ENCODE measurements at places on chromosomes 2 and 18. TPM values are rescaled to one million over a fixed set of nuclear protein-coding genes. Genes with fewer than 3 reads are reported as not detected.

DNA sequence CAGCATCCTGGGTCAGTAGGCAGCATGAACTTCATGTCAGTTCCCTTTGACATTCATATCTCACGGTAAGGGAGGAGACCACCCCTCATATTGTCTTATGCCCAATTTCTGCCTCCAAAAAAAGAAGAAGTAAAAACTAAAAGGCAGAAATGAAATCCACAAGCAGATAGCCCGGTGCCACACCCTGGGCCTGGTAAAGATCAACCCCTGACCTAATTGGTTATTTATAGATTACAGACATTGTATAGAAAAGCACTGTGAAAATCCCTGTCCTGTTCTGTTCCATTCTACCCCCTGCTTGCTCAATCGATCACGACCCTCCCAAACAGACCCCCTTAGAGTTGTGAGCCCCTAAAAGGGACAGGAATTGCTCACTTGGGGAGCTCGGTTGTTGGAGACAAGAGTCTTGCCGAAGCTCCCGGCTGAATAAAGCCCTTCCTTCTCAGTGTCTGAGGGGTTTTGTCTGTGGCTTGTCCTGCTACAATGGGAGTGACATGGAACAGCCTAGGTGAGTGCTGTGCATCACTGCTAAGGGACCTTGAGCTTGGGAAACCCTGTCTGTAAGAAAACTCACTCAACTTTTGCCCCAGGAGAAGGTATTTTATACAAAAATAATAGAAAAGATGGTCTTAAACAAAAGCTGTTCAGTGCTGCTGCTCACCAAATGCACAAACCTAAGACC lies 11.1 kb downstream of the NDUFV2 start:
- no peak for DNase-seq

DNA sequence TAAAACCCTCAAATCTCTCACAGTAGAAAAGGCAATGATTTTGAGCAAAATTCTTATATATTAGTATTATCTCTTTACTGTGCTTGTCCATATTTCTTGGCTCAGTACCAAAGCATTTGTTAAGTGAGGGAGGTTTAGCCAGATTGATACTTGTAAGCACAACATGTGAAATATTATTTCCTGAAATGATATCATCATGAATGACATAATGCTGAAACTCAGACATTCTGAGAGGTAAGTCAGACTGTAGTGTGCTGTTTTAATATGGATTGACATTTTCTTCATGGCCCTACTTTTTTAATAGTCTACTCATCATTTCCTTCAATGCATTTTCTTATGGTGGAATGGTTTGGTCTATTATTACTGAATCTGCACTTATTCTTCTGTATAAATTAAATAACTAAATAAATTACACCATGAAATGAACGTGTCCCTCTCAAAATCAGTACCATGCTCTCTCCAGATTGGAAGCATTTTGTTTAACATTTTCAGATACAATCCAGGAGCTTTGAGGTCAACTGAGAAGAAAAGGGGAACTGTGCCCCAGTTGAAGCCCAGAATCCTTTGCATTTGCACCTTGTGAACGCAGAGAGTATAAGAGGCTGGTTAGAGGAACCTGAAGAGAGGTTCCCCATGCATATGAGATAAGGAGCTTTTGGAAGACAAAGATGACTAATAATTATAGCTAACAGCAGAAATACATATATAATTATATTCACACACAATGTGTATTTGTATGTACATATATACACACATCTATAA lies 50.1 kb upstream of the CRACDL start:
- no peak for DNase-seq

The CYBRD1 gene
- total RNA-seq, result 72.6 TPM

The REG3G gene
- total RNA-seq, result 33.1 TPM

The TANC1 gene
- 56.9 TPM for total RNA-seq

Data from Peyer's patch (tissue), 4 donors.